ENCODE measurements at places on chromosomes 5 and 9.

GRCh38 chr9:28365728-28366127, 792.4 kb upstream of the C9orf72 start:
- no peak for DNase-seq

GRCh38 chr5:157545610-157546310, 29.8 kb downstream of the ADAM19 start:
- DNase-seq = no peak

DNA sequence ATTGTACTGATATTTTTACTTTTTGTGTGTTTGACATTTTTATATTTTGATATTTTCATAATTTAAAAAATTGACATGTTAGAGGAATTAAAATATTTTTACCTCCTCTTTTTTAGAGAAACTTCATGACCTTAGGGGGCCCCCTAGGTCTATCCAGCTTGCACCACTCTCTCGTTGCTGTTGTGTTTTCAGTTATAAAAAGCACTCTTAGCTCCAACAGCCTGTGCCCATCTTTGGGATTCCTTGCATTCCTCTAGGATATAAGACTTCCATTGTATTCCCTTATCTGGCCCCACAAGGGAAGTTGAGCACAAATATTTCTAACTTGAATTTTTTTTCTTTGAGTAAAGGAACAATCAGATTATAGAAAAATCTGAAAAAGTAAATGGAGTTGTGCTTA, 245.3 kb downstream of the SH3GL2 start:
- no peak for DNase-seq

DNA sequence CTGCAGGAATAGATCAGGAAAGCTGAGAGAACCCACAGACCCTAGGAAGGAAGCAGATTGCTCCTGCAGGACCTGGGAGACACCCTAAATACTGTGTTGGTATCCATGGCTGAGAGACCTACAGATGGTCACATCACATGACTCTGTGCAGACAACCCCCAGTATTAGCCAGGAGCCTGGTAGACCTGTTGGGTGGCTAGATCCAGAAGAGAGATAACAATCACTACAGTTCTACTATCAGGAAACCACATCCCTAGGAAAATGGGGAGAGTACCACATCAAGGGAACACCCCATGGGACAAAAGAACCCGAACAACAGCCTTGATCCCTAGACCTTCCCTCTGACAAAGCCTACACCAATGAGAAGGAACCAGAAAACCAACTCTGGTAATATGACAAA, 24.2 kb upstream of the MELK start:
- DNase-seq = no peak

DNA sequence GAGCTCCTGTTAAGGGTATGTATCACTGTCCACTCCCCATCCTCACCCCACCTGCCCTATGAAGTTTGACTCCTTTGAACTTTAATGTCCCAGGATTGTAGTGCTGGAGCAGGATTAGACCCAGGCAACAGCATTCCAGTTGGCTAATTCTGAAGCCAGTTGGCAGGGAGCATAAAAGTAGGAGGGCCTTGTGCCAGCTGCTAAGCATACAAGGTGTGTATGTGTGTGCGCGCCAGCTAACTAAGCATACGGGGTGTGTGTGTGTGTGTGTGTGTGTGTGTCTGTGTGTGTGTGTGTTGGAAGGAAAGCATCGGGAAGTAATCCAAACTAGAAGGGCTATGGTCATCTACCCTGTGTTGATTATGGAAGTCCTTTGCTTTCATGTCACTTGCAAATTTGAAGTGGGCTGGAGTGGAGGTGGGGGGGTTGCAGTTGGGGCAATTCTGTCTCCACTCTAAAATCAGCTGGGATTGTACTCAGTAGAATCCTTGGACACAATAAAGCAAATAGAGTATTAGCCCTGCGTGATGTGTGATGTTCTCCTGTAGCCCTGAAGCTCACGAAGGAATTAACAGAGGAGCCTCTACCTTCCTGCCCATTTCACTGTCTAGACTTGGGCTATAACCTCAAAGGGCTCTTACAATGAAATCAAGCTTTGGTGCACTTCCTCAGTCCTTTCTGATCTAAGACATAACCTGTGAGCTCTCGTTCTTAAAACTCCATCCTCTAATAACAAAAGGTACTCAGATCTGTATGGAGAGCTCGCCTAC, 26.9 kb downstream of the HMGCR start:
- no peak for DNase-seq

- DNase-seq = no peak
Observed at GRCh38 chr9:109799141-109799540, 19.1 kb downstream of the PALM2AKAP2 start.

GRCh38 chr5:68216245-68217046, 890 bp downstream of the PIK3R1 start:
- DNase-seq = peak; percentile 32

- DNase-seq = no peak
Observed at GRCh38 chr5:61293071-61293470, 39.0 kb upstream of the ZSWIM6 start.

- DNase-seq = no peak
Observed at GRCh38 chr9:131628459-131629225, 83.3 kb downstream of the PRRT1B start.

GRCh38 chr9:98182069-98182820, 10.2 kb downstream of the CORO2A start:
- no peak for DNase-seq

DNA sequence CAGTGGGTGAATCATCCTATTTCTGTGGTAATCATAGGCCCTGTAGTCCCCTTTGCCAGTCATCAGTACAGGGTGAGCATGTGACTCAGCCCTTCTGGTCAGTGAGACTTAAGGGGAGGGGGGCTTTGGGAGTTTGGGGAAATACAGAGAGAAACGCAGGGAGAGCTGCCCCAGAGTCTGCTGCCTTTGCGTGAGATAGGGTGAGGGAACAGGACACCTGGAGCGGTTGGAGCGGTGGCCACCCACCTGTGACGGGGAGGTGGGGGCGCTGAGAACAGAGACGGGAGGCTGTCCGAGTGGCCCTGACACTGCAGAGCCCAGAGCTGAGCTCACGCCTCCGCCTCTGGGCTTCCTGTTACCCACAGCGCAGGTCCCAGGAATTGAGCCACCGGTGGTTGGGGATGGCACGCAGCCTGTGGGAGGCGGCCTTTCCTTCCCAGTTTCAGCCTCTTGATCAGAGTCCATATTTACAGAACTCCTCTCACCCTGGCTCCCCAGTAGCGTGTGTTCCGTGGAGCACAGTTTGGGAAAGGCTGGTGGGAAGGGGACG, 92.0 kb upstream of the ERCC6L2 start:
- DNase-seq = no peak

DNA sequence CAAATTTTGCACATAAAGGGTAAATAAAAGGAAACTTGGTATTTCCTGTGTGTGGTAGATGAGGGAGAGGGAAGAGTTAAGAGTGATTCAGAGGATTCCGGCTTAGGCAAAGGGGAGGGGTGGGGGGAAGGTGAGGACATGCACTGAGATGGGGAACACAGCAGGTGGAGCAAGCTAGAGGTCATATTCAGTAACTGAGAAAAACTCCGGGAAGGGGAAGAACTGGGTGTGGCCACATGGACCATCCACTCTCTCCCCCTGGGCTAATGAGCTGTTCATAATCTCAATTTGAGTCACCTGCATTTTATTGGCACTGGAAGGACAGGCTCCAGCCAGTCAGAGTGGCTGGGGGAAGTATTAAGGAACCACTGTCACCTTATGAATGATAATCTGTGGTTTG, 45.1 kb upstream of the UGCG start:
- no peak for DNase-seq

- no peak for DNase-seq
Observed at GRCh38 chr5:136115183-136115865, 17.3 kb upstream of the SMAD5 start.

DNA sequence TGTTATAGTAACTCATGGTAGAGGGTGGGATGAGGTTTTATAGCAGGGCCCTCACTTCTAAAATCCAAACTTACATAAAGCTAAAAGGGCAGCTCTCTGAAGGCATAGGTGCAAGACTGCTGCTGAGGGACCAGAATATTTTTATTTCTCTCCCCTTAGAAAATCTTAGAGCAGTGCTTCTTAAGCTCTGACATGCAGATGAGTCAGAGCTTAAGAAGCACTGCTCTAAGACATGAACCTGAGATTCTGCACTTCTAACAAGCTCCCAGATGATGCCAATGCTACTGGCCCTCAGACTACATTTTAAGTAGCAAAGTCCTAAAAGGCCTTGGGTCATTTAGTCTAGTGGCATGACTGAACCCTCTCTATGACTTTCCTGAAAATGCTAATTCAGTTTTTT, 97.6 kb upstream of the SPRY4 start:
- no peak for DNase-seq

- no peak for DNase-seq
Observed at GRCh38 chr9:33154371-33154770, 12.8 kb downstream of the B4GALT1 start.

DNA sequence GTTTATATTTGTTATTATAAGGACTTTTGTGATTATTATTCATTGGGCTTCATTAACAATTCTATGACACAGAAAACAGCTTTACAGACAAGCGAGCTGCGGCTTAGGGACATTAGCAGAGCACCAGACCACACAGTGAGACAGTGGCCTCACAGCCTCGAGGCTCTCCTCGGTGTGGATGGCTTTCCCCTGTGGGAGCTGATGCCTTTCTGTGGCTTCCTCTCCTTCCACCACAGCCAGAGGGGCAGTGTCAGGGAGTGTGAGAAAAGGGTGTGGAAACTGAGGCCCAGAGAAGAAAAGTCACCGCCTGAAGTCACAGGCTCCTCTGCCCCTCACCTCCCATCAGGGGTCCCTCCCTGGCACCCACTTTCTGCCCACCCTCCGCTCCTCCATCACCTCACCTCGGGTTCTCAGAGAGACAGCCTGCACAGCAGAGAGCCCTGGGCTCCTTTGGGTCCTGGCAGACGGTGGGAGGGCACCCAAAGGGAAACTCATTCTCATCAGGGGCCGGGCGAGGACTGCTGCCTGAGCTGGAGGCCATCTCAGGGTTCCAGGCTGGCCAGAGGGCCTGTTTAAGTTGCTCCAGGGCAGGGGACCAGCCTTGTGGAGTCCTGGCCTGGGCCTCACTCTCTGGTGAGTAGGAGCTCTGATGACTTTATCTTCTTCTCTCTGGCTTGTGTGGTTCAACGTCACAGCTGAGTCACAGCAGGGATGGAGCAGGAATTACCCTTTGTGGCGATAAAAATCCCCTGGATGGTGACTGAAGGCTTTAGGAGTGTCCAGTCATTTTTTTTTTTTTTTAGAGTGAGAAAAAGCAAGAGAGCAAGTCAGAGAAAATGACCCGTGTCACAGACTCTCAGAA, 830 bp downstream of the TRAF1 start:
- DNase-seq = no peak

- DNase-seq = no peak
Observed at GRCh38 chr9:104725014-104725413, 22.5 kb upstream of the NIPSNAP3A start.

DNA sequence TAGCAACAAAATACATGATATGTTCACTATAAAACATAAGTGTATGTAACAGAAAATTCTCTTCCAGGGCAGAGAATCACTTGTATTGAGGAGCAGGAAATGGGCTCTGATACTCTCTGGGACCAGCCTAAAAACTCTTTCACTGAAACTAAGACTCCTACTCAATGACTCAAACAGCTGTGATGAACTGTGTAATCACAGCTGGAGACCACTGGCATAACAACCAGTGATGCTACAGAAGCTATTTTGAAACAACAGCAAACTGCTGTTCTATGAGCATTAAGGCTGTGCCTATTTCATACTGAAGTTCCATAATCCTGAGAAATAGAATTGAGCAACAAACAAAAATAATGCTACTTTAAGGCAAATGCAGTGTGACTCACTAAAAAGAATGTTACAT, 594.0 kb downstream of the HINT1 start:
- DNase-seq = no peak

- DNase-seq = no peak
Observed at GRCh38 chr5:176629317-176629852, 949 bp downstream of the SNCB start.

DNA sequence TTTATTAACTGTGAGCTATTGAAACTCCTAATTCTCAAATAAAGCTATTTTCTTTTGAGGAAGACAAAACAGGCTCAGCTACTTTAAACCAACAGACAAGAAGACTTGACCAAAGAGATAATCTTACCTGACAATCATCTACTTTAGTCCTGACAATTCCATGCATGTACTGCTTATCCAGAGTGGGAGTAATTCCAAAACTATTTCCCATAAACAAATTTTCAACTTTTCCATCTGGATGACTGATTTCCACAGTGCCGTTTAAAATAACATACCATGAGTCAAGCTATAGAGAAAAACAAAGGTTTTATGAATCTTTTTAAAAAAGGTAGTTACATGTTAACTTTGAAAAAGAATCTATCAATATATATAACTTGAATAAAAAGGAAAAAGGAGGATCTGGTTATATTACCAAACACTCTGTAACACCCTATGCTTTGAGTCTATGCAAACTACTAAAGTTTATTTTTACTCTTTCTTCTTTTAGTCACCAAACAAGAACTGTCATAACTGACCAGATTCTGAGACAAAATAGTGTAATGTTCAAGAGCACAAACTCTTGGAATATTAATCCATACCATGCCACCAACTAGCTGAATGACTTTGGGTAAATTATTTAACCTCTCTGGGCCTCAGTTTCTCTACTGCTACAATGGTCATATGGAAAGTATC, 129.7 kb downstream of the RAPGEF6 start:
- no peak for DNase-seq

DNA sequence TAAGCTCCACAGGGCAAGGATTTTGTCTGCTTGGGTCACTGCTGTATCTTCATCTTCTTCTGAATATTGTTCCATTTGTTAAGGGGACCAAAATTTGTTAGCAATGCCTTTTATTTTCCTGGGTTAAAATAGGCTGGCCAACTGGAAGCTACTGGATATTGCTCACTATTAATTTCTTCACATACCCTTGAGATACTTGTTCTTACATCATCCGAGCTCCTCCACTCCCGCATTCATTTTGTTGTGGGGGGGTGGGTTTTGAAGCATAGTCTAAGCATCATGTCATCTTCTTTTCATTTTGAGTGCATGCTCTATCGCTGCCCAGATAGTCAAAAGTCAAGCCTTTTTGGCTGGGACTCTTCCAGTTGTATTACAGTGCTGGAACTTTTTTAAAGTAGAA, 42.5 kb upstream of the PIK3R1 start:
- no peak for DNase-seq

GRCh38 chr5:36839489-36840476, 36.8 kb upstream of the NIPBL start:
- no peak for DNase-seq

DNA sequence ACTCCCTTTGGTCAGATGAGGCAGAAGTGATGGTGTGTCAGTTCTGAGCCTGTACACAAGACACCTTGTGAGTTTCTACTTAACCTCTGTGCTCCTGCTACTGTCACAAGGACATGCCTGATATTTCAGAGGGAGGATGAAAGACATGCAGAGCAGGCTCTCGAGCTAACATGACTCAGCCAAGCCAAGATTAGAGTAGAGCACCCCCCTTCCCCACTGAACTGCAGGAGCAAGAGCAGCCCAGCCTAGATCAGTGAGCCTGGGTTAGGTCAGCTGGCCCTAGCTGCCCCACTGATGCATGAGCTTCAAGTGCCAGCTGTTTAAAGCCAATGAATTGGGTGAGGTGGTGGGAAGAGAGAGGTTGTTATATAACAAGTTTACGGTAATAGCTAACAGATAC, 36.7 kb downstream of the BRINP1 start:
- DNase-seq = no peak

- no peak for DNase-seq
Observed at GRCh38 chr5:147415651-147416050, 94.2 kb downstream of the DPYSL3 start.

- DNase-seq = no peak
Observed at GRCh38 chr5:154101184-154101583, 62.4 kb downstream of the MFAP3 start.
